Spinal cord (tissue), 10 donors: ENCODE measurements at places on chromosomes 11 and 22. TPM values are rescaled to one million over a fixed set of nuclear protein-coding genes. Genes with fewer than 3 reads are reported as not detected.

Gene TUB
- 89.4 TPM for polyA plus RNA-seq

Gene TREH
- 1.5 TPM for polyA plus RNA-seq

Gene MS4A4A
- 4.1 TPM for polyA plus RNA-seq

Gene SLC25A18
- 28.8 TPM for polyA plus RNA-seq

Gene RASGRP2
- 58.7 TPM for polyA plus RNA-seq

Gene SCGB1D2
- polyA plus RNA-seq = not detected

Gene ZDHHC13
- 24.7 TPM for polyA plus RNA-seq

Gene FAT3
- polyA plus RNA-seq = 50.5 TPM

Gene OR4D5
- polyA plus RNA-seq = not detected
